ENCODE measurements at places on chromosomes 3 and 15.
A peak's percentile ranks its signal among the peaks of the same experiment; 100 is the strongest.

- no peak for DNase-seq
Measured at GRCh38 chr3:126487151-126487771, 11.6 kb upstream of the ZXDC start.

DNA sequence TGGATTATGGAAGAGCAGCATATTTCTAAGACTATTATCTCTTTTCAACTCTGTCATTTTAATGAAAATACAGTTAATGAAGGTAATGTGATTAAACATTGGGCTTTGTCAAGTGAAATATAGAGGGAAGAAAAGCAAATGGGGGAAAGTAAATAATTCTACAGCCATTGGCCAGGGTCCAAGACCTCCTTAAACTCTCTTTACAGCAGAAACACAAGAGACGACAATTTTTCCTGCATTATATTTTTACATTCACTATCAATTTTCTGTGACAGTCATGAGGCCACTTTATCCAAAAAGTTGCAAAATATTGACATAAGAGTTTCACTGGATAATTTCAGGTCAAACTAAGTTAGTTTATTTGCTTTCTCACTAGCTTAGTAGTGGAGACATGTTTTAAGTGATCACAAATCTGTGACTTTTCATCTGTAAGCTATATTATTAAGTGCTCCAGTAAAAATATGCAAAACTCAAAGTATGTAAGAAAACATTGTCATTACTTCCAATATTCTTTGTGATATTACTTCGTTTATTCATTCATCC, 385.9 kb upstream of the DPH6 start:
- no peak for DNase-seq

DNA sequence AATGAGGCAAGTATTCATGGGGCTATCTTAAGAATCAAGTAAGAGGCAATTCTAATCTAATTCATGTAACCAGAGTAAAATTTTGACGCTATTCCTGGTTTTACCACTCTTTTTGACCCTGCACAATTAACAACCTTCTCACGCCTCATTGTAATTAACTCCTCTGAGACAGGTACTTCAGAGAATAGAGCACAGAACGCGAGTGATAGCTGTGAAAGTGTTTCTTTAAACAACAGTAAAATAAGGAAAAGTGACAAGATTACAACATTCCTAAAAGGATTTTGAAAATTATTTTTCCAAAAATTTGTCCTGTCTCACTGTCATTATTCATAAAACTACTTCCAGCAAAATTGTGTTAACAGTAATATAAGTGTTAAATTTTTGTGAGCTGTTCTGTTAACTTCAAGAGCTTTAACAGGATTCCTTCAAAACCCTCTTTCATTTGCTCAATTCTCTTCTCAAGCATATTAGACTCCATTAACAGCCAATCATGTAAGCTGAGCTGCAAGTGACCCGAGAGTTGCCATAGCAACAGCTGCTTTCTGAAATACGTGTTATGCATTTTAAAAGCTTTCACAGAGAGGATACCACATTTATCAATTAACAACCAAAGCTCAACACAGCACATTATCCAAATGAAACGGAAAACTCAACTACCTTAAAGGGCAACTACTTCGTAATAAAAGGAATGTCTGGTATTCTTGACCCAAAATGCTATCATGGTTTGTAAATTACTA, 93.1 kb downstream of the STAG1 start:
- peak; percentile 91 for DNase-seq

DNA sequence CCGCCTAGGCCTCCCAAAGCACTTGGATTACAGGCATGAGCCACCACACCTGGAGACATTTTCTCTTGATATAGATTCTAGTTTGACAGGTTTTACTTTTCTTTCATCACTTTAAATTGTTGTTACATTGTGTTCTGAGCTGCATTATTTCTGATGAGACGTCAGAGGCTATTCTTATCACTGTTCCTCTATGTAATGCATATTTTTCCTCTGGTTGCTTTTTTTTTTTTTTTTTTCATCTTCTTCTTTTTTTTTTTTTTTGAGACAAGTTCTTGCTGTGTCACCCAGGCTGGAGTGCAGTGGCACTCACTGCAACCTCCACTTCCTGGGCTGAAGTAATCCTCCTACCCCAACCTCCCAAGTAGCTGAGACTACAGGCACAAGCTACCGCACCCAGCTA, 41.2 kb downstream of the TRA2B start:
- no peak for DNase-seq

- DNase-seq = no peak
Measured at GRCh38 chr3:40752492-40752891, 227.7 kb downstream of the ZNF621 start.

DNA sequence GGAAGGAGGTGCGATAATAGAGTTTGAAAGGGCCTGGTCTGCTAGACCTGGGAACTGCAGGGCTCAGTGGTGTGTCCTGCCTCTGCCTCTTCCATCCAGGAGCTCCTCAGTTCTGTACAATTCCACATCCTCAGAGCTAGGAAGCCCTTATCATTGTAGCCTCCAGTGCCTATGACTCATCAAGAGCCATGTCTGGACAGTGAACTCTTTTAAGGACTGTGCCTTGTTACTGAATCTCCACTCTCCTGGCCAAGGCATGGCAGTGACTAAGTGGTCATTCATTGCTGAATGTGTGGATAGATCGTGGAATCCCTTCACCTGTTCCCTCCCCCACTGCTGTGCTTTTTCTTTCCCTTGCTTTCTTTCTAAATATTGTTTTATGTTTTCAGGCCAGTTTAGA, 2.9 kb downstream of the TIMP4 start:
- DNase-seq = peak; percentile 64

- DNase-seq = peak; percentile 71
Measured at GRCh38 chr3:59480486-59480995, 430.7 kb upstream of the CFAP20DC start.

DNA sequence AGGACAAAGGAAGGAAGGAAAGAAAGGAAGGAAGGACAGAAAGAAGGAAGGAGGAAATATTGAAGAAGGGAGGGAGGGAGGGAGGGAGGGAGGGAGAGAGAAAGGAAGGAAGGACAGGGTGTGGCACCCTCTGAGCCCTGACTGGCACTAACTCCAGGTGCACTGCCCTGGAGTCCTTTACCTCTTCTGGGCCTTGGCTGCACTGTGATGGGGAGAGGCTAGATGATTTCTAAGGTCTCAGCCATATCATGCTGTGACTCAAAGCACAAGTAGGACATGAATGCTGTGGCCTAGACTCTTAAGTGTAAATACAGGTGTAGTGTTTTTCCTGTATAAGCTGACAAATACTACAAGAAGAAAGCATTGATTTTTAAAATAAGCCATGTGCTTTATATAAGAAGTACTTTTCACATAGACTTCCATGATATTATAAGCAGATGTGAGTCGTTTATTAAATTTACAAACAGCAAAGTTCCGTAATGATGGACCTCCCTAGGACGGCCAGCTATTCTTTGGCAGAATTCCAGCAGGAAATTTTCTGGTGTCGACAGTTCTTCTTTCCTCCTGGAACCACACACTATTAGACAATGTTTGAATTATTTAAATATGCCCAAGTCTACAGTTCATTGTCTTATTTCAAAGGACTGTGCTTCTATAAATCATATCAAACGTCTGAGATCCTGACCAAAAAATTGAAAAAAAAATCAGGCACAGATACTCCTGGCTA, 213.8 kb upstream of the C2CD4B start:
- no peak for DNase-seq

DNA sequence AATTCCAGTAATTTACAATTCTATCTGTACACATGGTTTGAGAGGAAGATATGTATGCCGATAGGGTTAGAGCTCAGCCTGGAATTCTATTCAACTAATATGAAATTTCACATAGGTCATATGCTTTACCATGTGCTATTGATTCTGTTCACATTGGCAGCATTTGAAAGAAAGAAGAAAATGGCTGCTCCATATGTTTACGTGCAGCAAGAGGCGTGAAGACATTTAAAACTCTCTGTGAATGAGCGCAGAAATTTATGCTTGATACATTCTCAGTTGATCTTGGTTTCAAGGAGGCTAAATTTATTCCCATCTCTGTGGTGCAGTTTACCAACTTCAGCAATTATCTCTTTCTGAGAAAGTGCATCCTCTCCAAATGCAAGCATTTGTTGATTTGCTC, 478.9 kb downstream of the CNTN4 start:
- no peak for DNase-seq

DNA sequence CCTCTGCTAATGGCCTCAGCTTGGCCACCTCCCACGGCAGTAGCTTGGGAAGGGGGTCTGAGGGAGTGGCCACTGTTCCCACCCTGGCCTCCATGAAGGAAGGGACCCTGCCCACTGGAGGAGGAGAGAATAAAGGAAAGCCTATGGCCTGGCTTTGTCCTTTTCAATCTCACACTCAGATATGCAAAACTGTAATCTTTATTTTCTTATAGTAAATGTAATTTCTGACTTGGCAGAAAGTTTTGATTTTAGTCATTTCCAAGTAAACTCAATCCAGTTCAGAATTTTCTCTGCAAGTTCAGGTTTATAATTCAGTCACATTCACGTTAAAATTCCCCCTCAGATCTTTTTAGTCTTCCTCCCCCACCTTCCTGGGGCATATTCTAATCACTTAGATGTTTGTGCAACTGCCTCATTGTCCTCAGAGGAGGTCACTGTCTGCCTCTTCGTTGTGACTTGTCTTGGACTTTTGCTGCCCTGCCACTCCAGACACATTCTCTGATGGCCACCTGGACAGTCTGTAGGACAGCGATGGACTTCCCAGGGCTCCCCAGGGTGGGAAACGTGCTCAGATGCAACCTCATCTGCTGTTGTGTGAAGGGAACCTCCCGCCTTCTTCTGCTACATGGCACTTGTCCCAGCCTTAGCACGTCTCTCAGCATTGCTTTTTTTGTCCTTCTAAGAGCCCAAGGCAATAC, 222.8 kb upstream of the TBL1XR1 start:
- no peak for DNase-seq

GRCh38 chr3:176740906-176741663, 456.2 kb downstream of the TBL1XR1 start:
- DNase-seq = no peak

DNA sequence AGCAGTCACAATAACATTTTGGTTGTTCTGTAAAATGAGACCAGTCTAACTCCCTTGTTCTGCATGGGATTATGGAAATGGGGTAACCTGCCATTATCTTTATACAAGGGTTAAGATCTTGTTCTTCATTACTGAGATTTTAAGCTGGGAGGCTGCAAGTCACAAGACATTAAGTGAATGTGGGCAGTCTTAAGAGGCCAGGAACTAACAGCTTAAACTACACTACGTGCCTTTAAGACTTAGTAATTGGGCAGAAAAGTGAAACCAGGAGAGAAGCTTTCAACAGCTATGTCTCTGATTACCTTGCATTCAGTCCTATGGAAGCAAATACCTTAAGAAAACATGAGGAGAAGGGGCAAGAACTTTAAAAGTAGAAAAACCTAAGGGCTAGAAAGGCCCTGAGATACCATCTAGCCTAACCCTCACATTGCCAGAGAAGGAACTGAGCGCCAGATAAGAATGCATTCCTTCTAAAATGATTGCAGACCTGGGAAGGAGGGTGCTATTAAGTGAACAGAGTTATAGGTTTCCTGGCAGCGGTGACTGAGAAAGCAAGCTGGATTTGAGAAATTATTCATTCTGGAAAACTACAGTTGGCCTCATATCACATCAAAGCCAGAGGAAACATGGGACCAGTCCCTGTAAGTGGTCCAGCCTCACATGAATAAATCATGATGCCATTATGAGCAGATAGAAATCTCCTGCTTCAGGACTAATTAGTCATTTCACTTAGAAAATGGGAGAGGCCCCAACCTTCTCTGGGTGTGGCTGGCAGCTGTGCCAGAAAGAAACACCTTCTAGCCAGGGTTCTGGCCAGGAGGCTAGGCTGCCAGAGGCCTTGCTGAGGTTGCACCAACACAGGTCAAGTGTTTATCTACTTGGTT, 32.9 kb downstream of the DAPK2 start:
- DNase-seq = peak; percentile 32

GRCh38 chr3:37598808-37599581, 262.7 kb upstream of the CTDSPL start:
- peak; percentile 5 for DNase-seq

DNA sequence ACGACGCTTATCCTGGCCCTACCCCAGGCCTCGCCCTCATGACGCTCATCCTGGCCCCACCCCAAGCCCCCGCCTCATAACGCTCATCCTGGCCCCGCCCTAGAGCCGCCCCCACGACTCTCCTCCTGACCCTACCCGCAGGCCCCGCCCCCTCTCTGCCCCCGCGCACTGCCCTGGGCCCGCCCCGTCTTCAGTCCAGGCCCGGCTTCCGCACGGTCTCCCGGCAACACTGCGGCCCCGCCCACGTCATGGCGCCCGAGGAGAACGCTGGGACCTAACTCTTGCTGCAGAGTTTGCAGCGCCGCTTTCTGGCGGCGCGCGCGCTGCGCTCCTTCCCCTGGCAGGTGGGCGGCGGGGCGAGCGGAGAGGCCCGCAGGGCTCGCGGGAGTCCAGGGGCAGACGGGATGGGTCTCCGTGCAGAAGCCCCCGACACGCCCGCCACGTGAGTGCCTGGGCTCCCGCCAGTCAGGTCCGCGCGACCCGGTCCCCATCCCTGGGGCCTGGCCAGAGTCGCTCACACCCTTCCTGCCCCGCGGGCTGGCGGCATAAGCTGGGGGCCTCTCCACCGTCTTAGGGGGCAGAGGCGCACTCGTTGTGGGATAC, 52.5 kb upstream of the ROPN1B start:
- peak; percentile 97 for DNase-seq

DNA sequence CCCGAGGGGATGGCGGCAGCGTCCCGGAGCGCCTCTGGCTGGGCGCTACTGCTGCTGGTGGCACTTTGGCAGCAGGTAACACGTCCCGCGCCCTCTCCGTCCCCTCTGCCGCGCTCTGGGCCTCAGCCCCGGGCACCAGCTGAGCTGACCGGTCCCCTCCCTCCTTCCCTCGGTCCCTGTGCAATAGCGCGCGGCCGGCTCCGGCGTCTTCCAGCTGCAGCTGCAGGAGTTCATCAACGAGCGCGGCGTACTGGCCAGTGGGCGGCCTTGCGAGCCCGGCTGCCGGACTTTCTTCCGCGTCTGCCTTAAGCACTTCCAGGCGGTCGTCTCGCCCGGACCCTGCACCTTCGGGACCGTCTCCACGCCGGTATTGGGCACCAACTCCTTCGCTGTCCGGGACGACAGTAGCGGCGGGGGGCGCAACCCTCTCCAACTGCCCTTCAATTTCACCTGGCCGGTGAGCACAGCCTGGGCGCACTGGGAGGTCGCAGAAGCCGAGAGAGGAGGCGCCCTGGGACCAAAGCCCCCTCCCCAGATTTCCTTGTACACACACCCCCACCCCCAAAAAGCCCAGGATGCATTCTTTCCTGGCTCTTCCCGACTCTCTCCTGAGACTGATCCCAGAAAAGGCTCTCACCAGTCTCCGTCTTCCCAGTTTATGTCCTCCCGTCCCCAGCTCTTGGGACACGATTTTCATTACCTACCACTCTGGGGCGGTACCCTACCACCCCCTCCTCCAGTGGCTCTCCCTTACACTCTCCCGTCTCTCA, 705 bp downstream of the DLL4 start:
- peak; percentile 70 for DNase-seq

Data from astrocyte of the hippocampus (primary cell).